Tibial nerve (tissue), 4 donors: ENCODE measurements at places on chromosomes 11 and 22.

DNA sequence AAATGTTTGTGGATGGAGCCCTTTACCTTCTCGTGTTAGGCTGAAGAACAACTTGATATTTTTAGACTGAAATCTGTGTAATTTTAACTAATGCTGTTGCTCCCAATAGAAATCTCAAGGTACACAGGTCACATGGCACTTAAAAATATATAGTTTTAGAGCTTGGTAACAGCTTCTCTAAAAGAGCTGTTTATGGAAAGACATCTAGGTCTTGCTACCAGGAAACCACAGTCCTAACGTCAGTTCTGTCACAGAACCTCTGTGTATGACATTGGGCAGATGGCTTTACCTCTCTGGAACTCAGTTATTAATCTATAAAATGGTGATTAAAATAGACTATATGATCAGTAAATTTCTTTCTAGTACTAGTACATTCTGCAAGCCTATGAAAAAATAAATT is 35.4 kb downstream of the PAK1 start:
- no peak for DNase-seq

DNA sequence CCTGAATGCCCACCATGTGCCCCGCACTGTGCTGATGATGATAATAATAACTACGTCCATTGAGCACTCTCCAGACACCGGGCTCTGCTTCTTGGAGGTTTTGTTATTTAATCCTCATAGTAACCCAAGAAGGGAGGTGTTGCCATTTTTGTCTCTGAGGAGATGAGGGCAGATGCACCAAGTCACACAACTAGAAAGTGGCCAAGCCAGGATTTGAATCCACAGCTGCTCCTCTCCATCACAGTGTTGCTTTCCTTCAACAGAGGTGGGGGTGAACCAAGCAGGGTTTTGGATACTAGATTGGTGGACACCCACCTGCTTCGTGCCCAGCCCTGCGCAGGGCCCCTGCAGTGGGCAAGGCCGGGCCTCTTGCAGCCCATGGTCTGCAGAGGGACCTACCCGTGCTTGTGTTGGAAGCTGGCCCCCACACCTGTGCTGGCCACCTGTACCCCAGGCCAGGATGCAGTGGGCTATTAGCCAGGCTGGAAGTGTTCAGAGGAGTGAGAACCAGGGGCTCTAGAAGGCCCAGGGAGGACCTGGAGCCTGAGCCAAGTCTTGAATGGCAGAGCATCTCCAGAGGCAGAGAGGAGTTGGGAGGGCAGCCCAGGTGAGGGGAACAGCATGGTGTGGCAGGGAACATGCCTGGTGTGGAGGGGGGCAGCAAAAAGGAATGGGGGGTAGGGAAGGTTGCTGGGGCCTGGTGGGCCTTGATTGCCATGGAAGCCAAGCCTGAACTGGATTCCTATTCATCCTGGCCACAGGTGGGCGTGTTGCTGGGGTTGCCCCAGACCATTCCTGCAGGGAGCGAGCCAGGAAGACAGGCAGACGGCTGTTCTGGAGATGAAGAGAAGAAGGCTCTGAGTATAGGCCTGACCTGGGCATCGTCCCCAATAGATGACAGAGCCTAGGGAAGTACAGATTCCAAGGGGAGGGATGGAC is 2.7 kb upstream of the DPP3 start:
- no peak for DNase-seq

GRCh38 chr11:125070699-125071254 is 7.7 kb downstream of the SLC37A2 start:
- DNase-seq = peak; percentile 54

GRCh38 chr11:117761993-117762392 is 35.0 kb downstream of the DSCAML1 start:
- no peak for DNase-seq

DNA sequence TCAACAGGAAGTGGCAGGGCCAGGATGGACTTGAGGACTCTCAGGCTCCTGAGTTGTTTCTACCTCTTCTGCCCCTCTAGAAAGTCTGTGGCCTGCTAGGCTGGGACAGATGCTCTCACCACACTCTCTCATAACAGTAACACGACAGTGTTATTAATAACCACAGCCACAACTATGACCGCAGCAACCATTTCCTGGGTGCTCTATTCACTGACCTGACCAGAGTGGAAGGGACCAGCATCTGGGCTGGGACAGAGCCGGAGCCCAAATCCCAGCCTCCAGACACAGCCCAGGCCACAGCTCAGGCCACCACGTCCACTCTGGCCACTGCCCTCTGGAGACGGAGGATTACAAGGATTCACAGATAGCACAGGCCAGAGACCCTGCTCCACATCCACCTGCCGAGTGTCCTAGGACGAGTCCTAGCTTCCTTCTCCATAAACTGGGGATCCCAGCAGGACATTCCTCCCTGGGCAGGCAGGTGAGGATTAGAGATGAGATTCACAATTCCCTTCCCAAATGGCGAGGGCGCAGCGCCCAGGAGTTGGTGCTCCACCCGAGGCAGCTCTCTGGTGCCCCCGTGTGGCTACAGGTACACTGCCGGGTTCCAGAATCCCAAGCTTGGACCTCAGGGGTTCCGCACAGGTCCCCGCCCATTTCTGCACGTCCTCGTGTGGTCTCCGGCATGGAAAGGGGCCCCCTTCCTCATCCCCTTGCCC is 7.1 kb downstream of the PNPLA5 start:
- peak; percentile 49 for DNase-seq

- no peak for DNase-seq
These were observed 14.3 kb downstream of the TRIM22 start for GRCh38 chr11:5703741-5704536.

- no peak for DNase-seq
These were observed 49.0 kb upstream of the AMPD3 start for GRCh38 chr11:10405865-10406592.

DNA sequence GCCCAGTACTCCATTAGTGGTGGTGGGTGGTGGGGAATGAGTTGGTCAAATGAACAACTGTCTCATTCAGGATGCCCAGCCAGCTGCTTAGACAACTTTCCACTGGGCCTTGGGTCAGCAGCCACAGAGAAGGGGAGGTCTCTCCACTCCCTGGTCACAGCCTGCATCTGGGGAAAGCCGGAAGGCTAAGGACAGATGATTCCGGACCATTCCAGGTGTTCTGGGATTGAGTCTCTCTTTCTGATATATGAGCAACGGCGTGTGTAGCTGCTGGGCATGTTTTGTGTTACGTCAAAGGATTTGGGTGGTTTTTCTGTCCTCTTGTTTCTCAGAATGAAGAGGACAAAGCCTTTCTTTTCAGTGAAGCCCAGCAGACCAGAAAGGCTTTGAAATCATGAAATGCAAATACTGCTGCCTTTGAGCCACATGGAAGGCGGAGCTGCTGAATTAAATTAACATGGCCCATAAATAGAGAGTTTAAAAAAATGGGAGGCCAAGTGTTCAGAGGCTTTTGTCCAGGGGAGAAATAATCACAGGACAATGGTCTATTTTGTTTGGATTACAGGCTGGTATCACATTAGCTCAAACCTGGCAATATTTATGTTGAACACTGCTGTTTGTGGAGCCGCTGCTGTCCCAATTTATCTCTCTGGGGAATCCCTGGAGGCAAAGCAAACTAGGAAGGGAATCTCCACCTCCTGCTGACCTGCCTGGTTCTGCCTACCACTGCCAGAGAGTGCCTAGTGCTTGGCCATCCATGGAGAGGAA is 234.4 kb upstream of the E2F8 start:
- no peak for DNase-seq

GRCh38 chr22:45206233-45206632 is 34.5 kb downstream of the KIAA0930 start:
- DNase-seq = no peak

DNA sequence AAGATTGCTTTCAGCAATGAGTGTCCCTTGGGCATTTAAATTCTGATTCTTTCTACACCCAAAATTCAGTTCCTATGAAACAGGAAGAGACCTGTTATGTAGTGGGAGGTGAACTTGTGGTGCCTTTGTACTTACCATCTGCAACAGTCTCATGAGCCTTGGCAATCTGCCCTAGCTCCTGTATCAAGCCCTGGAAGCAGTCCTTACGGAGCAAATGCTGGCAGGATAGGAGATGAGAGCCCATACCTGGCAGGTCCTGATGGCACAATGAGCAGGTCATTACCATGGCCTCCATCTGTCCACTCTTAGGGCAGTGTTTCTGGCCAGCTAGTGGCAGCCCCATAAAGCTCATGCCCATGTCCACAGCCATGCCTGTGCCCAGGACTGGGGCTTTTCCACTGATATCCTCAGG is 10.8 kb downstream of the TRIM66 start:
- DNase-seq = peak; percentile 45

GRCh38 chr11:68735125-68735524 is 16.2 kb downstream of the TESMIN start:
- DNase-seq = no peak

DNA sequence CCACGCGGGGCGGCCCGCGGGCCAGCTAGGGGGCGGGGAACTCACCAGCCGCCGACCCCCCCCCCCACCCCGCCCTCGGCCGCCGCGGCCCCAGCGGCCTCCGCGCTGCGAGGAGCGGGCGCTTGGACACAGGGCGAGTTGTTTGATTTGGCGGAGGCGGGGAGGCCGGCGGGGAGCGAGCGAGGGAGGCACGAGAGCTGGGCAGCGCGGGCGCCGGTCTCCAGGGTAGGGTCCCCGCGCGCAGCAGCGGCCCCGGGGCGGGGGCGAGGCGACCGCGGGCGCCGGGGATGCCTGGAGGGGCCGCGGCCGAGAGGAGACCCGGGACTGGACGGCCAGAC is 64.4 kb downstream of the NAV2 start:
- no peak for DNase-seq

- DNase-seq = no peak
These were observed 76.4 kb upstream of the DRD2 start for GRCh38 chr11:113551645-113552044.

- DNase-seq = no peak
These were observed 670.0 kb upstream of the KIRREL3 start for GRCh38 chr11:127670374-127671119.

DNA sequence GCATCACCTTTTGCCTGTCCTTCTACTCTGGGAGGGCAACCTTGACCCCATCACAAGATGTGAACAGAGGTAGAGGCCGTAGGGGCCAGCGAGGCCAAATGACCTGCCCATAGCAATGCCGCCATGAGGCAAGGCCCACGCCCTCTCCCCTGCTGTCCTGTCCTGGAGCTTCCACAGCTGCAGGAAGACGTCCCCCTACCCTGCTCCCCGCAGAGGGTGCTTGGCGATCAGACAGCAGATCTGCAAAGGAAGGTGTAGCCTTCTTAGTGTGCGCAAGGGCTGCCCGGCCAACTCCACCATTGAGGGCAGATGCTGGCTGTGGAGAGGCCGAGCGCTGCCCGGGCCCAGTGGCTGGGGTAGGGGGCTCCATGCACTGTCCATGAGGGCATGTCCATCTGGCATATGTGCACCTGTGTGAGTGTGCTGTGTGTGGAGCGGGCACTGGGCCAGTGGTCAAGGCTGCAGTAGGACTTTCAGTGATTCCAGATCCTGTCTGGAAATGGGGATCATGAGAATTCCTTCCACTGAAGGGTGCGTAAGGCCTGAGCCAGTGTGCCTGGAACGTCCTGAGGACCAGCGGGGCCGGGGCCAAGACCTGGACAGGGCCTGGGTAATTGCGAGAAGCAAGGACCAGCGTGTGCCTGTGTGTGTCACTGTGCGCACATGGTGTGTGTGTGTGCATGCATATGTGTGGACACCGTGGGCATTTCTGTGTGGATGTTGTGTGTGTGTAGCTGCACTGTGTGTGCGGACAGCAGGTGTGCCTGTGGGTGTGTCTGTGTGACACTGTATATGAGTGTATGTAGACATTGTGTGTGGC is 11.0 kb downstream of the TRPM5 start:
- DNase-seq = no peak

DNA sequence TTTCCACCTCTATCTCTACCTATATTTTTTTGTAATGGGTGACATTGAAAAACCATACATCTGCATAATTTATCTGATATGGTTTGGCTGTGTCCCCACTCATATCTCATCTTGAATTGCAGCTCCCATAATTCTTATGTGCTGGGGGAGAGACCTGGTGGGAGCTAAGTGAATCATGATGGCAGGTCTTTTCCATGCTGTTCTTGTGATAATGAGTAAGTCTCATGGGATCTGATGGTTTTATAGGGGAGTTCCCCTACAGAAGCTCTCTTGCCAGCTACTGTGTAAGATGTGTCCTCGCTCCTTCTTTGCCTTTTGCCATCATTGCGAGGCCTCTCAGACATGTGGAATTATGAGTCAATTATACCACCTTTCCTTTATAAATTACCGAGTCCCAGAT is 551.0 kb upstream of the ANO5 start:
- DNase-seq = no peak

- no peak for DNase-seq
These were observed 6.4 kb upstream of the LDHAL6A start for GRCh38 chr11:18449251-18449650.

GRCh38 chr11:13091804-13092203 is 82.7 kb downstream of the RASSF10 start:
- DNase-seq = no peak

DNA sequence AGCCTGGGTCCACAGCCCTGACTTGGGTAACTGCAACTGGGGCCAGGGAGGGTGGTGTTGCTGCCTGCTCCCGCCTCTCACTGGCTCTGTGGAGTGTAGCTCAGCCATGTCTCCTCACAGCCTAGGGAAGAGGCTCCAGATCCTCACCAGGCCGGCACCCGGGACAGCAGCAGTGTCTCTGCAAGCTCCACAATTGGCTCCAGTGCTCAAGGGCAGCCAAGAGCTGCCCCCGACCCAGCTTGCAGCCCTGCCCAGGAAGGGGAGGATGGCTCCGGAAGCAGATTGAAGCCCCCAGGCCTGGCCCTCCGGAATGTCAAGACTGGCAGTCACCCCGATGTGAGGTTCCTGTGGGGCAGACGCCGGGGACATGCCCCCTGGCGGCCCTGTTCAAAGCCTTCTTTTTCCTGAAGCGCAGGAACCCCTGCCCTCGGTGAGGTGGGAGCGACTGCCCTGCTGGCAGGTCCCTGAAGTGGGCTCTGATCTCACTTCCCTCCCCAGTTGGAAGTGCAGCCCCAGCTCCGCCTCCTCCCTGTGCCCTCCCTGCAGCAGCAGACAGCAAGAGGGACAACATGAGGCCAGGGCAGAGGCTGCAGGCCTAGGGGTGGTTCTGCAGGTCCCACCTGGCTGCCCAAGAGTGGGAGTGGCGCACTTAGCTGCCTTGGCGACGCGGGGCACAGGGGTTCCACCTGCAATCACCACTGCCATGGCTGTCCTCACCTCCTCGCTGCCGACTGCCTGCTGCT is 816.2 kb upstream of the LUZP2 start:
- DNase-seq = no peak

DNA sequence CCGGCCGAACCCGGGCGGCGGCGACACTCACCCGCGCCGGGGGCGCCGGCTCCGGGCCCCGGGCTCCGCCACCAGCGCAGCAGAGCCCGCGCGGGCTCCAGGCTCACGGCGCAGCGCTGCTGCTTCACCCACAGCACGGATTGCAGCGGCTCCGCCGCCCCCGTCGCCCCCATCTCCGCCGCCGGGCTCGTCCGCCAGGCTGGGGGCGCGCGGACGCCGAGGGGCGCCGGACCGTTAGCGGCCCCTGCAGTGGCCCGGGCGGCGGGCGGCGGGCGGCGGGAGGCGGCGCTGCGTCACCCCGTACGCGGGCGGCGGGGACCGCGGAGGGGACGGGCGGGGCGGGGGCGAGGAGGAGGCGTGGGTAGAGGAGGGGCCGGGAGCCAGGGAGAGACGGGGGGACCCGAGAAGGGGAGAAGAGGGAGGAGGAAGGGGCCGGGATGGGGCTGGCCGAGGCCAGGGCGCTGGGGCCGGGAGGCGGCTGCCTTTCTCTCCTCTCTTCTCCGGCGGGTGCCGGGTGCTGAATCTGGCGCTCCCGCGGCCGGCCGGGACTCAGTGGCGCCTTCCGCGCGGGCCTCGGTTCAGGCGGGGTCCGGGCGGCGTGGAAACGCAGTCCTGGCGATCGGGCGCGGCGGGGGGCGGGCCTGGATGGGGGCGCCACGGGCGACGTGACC is at the start of gene CERK:
Gene CERK, minus strand, starts transcription at position 277 of the 671 bp plus-strand sequence. Its CDS starts 104 bp downstream, at position 173.
- DNase-seq = peak; percentile 41

GRCh38 chr11:74638869-74639268 is 46.5 kb downstream of the POLD3 start:
- no peak for DNase-seq
